ENCODE measurements at places on chromosomes 6 and 20.

DNA sequence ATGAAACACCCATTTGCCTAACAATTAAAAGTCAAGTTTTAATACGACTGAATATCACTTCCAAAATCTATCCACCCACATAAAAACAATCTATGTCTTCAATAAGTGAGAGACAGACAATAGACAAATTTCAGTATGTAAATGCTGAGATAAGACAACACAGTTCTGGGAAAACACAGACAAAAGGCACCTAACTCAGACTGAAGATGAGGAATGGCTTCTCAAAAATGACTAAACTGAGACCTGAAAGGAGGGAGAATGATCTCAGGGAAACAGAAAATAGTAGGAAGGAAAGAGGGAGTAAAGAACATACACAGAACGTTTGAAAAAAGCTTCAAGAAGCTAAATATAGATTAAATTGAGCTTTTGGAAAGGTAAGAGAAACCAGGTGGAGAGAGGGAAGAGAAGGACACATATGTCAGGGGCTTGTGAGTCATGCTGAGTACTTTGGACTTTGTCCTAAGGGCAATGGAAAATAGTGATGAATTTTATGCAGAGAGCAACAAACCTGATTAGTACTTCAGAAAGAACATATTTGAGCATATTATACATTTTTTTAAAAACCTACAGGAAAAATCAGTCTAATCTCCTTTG is 16.1 kb downstream of the LMBRD1 start:
- DNase-seq, result no peak

GRCh38 chr6:16712931-16713484 is 48.3 kb downstream of the ATXN1 start:
- no peak for DNase-seq

DNA sequence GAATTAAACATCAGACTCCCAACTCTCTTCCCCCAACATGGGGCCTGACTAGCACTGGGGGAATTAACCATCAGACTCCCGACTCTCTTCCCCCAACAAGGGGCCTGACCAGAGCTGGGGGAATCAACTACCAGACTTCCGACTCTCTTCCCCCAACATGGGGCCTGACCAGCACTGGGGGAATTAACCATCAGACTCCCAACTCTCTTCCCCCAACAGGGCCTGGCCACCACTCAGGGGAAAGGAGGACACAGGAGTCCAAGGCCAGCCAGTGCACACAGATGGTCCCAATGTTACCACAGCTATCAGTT is 13.1 kb downstream of the CST7 start:
- no peak for DNase-seq

GRCh38 chr6:134435814-134436280 is 117.9 kb upstream of the SGK1 start:
- DNase-seq, result no peak

DNA sequence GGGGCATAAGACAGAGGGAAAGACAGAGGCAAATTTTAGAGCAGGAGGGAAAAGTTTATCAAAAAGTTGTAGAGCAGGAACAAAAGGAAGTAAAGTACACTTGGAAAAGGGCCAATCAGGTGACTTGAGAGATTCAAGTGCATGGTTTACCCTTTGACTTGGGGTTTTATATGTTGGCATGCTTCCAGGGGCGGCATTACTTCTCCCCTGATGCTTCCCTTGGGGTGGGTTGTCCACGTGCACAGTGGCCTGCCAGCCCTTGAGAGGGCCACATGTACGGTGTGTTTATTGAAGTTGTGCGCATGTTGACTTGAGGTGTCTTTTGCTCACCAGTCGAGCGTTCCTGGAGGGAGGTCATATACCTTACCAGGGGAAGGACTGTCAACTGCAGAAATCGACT is 259.5 kb upstream of the JARID2 start:
- DNase-seq, result no peak

GRCh38 chr6:148364056-148364824 is 21.6 kb downstream of the SASH1 start:
- DNase-seq, result peak; percentile 64

DNA sequence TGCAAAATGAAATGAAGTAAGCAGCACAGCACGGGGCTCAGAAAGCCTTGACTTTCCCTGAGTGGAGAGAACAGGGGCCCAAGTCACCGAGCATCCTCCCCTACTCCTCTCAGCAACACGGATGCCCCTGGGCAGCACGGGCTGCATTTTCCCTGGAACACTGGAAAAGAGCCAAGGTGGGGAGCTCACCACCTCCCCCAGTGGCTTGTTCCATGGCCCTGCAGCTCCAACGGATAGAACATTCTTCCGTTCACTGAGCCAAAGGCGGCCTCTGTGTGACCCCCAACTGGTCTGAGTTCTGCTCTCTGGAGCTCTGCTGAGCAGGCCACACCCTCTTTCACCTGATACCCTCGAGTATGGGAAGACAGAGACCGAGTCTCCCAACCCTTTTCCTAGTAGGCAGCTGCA is 20.8 kb upstream of the EMILIN3 start:
- DNase-seq, result peak; percentile 87

DNA sequence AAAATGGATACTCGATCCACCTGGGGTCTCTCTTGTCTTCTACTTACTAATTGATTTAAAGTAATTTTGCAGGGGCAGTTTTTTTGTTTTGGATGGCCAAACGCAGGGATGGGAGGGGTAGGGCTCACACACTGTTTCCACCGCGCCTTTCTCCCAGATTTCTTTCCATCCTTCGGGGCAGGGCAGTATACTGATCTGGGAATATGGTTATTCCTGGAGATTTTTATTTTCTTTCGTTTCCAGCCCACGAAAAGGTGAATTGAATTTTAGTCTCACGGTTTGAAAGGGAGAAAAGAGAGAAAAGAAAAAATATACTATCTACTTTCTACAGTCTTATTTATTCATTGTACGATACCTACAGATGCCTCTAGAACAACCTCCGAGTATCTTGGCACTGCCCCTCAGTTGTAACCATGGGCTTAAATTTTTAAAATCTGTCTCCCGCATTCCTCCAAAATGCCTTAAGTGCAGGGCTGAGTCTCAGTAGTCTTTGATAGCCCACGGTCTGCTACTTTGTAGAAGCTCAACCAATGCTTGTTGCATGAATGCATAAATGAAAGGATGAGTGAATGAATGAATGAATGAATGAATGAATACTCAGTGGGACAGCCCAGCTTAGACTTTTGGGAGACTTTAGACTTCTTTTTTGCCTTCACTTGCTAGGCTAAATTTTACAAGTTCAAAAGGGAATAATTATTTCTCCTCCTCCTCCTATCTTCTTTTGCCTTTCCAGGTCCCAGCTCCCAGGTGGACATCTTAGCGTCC is 18.1 kb upstream of the TRIM27 start:
- DNase-seq, result no peak

- no peak for DNase-seq
These were observed 192.4 kb downstream of the BMP2 start for GRCh38 chr20:6959900-6960312.

DNA sequence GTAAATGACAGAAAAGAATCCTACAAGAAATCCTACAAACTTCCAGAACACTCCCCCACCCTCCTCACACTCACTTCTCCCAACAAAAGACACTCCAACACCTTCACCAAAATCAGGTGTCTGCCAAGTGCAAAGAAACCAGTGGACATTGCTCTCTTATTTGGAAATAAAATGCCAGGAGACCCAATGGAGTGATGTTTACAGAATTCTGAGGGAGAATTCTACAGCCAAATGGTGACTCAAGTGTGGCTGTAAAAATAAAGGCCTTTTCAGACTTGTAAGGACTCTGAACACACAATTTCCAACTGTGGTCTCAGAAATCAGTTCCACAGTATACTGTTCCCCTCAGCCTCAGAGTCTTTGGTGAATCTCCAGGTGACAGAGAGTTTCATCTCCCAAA is 109.6 kb upstream of the CARMIL1 start:
- DNase-seq, result no peak

- DNase-seq, result peak; percentile 54
These were observed 216.0 kb upstream of the SSTR4 start for GRCh38 chr20:22819112-22819511.

GRCh38 chr20:47795214-47795907 is 10.1 kb upstream of the SULF2 start:
- DNase-seq, result no peak

DNA sequence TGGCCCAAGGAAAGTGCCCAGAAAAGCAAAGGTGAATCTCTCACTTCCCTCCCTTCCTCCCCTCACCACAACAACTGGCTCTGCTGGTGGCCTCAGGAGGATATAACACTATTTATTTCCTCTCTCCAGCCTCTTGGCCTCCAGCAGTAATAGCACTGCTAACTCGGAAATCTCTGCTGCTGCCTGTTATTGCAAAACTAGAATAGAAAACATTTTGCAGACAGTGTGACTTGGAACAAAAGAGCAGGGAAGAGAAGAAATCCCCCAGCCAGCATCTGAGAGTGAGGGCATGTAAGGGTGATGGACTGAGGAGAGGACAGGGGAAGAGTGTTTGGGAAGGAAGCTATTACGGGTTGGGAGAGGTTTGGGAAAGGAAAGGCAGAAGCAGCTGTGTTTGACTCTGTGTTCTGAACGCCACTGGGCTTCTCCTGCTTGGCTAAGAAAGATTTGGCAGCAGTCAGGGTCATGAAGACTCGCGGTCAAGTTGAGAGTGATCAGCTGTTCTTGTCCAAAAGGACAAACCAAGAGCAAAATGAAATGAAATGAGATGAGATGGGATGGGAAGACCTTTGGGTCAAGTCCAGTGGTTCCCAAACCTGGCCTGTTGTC is 81.0 kb upstream of the SNX9 start:
- peak; percentile 90 for DNase-seq

- no peak for DNase-seq
These were observed 63.6 kb downstream of the BLOC1S5 start for GRCh38 chr6:8000636-8001035.

DNA sequence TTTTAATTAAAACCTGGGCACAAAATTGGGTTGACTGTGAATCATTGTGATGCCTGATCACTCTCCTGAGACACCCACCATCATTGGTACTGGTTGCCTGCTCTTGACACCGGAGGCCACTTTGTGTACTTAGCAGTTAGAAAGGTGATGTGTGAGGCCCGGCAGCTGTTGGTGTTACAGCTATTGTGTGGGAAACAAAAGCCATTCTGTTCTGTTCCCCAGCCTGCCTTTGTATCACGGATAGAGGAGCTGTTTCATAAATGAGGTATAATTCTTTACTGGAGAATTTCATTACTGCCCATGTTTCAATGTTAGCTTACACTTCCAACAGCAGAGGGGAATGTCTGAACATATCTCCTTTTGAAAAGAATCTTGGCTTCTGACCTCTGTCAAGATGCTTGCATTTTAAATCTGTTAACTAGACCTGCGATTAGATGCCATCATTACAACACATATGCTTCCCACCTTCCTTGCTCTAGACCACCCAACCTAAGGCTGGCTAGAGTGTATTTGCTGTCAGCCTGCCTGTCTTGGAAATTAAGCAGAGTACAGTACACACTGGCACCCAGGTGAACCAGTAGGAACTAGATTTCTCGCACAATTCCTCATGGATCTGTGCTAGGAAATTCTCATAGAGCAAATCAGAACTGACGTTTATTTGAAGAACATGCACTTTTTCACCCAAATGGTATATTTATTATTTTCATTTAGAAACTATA is 142.4 kb upstream of the INSM1 start:
- DNase-seq, result no peak

DNA sequence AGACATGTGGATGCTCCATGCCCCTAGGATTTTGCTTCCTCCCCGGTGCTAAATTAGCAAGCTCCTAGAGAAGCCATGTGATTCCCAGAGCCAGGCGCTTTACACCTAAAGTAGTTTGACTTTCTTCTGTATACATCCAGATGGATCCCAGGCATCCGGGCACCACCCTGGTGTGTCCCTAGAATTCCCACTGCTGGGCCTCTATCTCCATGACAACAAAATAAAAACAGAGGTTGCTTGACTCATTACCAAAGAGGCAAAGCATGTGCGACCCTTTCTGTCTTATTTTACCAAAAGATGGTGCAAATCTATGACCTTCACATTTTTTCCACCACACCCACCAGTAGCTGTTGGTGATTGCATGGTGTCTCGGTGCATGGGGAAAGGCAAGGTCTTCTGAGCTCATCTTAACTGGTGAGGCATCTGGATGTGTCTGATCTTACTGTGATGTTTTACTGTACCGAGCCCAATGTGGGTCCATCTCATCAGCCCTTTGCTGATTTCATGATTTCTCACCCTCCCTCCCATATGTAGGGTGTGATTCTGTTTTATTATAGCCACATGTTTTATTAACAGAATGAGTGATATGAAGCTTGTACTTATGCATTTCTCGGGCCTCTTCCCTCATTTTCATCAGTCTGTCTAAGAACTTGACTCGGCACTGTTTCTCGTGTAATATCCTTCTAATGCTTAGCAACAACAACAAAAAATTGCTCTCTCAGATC is 27.4 kb upstream of the VAPB start:
- DNase-seq, result peak; percentile 56

DNA sequence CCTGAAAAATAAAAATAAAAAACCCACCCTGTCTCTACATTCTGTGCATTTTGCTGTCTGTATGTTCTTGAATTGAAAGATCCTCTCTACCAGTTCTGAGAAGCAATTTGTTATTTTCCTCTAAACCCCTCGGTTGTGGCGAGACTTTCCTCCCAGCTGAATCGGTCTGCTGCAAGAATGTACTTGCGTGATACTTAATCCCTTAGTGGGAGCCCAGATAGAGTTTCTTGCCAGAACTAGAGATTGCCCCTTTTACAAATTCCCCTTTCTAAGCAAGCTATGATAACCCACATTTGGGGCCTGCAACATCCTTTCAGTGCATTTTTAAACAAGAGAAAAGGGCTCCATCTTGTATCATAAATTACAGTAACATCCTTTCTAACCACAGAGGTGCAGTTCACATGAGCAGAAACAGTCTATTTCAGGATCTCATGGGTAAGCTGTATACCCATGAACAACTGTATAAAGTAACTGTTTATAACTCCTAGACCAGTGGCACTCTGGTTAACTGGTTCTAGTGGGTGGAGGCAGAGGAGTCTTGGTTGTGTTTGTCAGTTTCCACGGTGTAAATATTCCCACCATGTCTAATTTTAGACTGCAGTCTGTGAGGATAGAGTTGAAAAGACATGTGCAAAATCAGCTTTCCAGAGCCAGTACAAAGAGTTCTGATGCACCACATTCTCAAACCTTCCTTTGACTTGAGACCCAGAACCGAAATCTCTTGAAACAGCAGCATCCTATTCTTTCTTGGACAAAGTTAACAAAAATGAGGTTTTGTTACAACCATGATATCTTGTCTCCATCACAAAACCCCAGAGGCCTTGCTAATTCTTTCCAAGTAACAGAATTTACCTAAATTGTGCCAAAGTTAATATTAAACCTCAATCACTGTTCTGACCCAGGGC is 113.1 kb upstream of the ZNF217 start:
- DNase-seq, result peak; percentile 50

DNA sequence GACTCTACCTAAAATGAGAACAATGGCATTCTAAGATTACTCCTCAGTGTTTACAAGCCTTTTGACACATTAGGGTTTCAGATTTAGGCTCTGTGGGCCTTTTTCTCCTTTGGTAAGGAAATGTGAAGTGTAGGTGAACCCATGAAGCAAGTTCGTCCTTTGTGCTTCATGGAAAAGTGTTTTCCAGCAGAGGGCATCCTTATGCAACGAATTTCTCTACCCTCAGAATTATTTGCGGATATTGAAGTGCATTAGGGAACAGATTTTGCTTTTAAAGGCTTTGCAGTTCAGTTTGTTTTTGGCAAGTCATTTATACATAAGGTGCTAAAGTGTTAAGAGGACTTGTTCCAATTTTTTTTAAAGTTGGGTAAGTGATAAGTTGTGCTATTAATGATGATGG is 55.7 kb upstream of the FERMT1 start:
- DNase-seq, result peak; percentile 70

All from muscle of back (tissue), 13 donors.